ENCODE measurements at places on chromosomes 3 and 15. TPM values are rescaled to one million over a fixed set of nuclear protein-coding genes. Genes with fewer than 3 reads are reported as not detected.

Gene PLIN1
- 0.24 TPM for total RNA-seq

Gene XYLB
- total RNA-seq: 7.0 TPM

Gene CD80
- 0.20 TPM for total RNA-seq

Gene SCG5
- total RNA-seq: 18.2 TPM

Gene HESX1
- total RNA-seq: 0.96 TPM
